ENCODE measurements at places on chromosomes 4 and X.

DNA sequence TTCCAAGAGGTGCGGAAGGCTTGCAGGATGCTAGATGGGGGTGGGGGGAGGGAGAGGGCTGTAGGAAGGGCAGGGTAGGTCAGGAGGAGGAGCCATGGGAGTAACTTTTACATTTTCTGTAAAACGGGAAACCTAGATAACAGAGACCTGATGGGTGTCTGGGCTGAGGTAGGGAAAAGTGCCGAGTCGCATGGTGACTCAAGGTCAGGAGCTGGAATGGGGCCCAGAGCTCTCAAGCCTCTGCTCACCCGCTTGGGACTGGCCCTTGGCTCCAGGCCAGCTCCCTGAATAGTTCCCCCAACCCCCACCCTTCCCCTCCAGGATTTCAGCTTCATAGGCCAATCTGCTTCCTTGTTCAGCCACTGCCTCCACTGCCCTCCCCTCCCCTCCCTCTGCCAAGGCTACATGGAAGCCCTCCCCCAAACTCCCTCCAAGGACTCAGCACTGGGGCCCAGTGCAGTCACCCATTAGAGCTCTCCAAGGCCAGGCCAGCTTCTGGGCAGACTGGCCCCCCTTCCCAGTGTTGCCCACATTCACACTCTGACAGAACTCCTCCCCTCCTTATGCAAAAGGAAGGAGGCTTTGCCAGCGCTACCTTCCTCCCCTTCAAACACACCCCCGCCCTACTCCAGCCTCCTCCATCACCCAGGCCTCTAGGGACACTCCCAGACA, 43.6 kb downstream of the TSC22D3 start:
- peak; percentile 82 for DNase-seq

DNA sequence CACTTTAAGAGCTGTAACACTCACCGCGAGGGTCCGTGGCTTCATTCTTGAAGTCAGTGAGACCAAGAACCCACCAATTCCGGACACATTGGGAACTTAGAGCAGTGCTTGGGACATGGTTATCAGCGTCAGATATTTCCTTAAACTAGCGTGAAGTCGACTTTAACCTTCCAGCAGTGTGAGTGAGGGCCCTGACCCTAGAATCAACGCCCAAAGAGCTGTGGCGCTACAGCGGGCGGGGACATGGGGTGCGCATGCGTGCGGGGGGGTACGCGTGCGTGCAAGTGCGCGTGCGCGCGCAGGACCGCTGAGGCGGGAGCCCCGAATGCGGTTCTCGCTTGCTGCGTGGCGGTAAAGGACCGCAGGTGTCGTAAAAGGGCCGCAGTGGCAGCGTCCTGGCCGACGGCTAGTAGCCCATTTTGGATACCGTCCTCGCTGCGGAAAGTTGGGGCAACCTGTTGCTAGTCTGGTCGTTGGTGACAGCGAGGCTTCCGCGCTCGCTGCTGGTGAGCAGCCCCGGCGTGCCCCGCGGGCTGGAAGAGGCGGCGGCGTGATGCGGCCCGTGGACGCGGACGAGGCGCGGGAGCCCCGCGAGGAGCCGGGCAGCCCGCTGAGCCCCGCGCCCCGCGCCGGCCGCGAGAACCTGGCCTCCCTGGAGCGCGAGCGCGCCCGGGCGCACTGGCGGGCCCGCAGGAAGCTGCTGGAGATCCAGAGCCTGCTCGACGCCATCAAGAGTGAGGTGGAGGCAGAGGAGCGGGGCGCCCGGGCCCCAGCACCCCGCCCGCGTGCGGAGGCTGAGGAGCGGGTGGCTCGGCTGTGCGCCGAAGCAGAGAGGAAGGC, 19.8 kb upstream of the S100P start:
- peak; percentile 94 for DNase-seq

- DNase-seq: peak; percentile 42
Measured at GRCh38 chr4:120843849-120844527, 78.5 kb downstream of the PRDM5 start.

DNA sequence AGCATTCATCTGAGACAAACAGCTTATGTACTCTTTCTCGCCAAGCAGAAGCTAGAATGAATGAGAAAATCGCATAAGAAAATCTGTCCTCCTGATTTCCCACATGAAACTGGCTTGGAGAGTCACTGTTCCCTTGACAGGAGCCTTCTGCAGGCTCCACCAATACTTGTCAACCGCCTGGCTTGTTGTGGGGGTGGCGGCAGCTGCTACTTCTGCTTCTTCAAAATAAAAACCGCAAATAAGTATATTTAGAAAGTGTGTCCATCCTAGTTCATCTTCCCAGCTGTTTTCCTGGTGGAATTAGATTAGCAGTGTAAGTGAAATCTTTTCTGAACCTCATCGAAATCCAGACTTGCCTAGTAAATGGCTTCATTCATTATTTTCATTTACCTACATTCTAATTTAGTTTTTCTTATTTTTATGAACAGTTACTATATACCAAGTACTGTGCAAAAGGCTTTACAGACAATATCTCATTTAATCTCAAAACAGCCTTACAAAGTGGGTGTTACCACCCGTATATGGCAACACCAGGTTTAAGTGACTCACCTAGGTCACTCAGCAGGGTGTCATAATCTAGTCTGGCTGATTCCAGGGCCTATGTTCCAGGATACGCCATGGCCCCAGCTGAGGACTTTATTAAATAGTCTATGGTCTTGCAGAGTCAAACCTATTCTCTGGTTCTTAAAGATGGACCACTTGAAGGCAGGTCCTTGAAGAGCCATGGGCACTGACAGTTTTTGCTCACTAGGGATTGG, 104.6 kb upstream of the IGFBP7 start:
- no peak for DNase-seq

DNA sequence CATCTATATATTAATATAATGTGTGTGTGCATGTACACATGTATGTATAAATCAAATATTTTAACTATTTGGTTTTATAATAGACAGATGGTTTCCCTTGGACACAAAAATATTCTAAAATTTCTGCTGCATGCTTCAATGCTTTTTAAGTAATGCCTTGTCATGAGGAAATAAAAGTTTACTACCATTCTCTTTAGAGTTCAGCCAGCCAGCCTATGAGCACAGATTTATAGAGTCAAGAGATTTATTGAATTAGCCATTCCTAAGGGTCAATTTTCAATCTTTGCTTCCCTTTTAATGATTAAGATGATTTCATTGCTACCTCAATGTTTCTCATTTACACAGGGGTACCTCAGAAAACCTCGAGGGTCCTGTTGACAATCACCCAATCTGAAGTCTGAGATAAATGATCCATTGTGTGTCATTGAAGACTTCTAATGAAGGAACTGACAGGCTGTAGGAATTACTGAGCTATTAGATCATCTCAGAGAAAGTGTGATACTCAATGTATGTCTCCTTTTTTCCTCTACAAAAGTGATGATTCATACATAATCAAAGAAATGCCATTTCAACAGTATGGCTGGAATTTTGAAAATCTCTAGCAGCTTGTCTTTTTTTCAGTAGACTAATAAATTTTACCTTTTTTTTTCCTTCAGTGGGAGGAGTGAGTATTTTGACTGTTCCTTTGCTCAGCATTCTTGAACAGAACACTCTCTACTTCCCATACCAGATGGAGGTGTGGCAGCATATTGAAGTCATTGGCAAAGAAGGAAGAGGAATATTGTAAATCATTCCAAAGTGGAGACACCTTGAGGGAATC, 222.6 kb upstream of the PCDH18 start:
- no peak for DNase-seq

GRCh38 chr4:4507923-4508322, 33.9 kb downstream of the STX18 start:
- no peak for DNase-seq

- DNase-seq: no peak
Measured at GRCh38 chr4:73421708-73422457, 14.1 kb upstream of the AFP start.

DNA sequence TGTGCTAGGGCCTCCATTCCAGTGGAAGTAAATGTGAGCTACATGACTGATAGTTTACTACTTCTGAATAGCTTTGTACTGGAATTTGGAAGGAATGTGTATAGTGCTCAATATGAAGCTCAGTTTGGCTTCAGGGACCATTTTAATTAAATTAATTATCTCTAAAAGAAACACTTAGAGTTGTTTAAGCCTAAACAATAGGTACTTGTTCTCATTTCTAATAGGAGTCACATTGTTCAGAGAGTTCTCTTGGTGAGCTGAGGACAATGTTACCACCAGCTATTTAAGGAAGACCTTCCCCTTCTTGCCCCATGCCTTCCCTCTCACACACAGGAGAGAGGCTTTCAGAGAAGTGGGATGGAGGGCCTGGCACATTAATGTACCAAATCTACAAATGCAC, 78.3 kb downstream of the CHIC2 start:
- no peak for DNase-seq

GRCh38 chrX:103536071-103536470, 16.8 kb upstream of the RAB40A start:
- DNase-seq: no peak

GRCh38 chrX:39212456-39212855, 411.2 kb downstream of the MID1IP1 start:
- DNase-seq: no peak

DNA sequence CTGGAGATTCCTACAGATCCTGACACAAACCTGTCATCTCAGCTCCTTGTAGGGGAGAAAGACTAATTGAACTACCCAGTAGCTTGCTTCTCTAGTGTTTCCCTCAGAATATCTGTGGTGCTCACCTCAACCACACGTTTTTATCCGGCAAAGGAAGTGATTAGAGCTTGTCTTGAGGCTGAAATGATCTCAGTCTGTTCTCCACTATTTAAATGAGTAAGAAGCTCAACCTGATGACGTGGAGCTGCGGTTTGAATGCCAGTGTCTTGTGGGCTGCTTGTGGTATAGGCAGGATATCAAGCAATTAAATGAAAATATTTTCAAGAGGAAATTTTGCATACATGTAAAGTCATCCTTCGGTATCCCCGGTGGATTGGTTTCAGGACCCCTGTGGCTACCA, 270.2 kb downstream of the TLL1 start:
- DNase-seq: no peak

DNA sequence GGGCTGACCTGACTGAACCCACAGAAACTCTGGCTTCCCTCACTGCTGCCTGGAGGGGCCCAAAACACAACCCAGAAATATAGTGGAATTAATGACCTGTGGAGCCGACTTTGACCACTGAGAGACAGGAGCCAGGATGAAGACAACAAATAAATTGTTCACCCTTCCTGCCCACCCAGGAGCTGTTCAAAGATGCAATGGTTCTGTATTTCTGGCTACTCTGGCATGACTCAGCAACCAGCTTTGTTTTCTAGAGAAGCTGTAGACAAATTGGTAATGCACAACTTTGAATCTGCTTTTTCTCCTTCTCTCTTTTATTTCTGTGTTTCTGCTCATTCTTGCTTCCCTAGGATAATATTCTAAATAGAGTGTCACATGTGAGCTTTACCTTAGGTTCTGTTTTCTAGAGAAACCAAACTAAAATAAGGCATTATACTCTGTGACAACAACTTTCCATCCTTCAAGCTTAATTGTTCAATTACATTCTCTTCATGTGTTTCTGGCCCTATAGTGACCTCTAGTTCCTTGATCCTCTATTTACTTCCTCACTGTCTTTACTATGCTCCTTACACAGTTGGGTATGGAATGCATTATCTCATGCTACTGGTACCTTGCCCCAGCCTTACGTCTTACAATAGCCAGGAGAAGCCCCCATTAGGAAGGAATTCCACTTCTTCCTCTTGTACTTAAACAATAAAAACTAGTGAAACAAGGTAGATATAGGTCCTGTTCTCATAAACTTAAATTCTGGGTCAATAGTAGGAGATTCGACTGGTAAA, 6.5 kb upstream of the PRKG2 start:
- no peak for DNase-seq

DNA sequence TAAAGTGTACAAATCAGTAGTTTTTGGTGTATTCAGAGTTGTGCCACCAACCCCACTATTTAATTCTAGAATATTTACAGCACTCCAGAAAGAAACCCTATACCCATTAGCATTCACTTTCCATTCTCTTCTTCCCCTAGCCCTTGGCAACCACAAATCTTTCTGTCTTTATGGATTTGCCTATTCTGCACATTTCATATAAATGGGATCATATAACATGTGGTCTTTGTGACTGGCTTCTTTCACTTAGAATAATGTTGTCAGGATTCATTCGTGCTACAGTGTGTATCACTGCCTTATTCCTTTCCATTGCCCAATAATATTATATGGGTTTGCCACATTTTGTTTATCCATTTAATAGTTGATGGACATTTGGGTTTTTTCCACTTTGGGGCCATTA, 32.2 kb downstream of the SGMS2 start:
- DNase-seq: no peak

- DNase-seq: peak; percentile 5
Measured at GRCh38 chr4:147586637-147587036, 30.6 kb upstream of the TMEM184C start.

DNA sequence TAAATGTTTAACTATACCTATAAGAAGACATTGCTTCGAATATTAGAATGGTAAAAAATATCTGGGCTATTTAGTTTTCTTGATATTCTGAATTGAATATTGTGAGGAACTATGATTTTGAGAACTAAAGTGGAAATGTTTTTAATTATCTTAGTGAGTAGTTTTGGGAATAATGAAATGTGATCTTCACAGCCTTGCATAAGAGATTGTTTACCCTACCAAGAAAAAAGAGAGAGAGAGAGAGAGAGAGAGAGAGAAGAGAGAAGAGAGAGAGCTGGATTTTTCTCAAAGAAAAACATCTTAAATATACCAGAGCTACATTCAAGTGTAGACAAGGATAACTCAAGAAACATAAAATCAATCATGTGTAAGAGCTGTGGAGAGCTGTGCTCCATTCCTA, 148.7 kb upstream of the MAD2L1 start:
- no peak for DNase-seq

GRCh38 chr4:82138374-82138773, 235.4 kb downstream of the HNRNPD start:
- DNase-seq: no peak

- DNase-seq: peak; percentile 33
Measured at GRCh38 chr4:182205306-182205705, 37.9 kb upstream of the TENM3 start.

DNA sequence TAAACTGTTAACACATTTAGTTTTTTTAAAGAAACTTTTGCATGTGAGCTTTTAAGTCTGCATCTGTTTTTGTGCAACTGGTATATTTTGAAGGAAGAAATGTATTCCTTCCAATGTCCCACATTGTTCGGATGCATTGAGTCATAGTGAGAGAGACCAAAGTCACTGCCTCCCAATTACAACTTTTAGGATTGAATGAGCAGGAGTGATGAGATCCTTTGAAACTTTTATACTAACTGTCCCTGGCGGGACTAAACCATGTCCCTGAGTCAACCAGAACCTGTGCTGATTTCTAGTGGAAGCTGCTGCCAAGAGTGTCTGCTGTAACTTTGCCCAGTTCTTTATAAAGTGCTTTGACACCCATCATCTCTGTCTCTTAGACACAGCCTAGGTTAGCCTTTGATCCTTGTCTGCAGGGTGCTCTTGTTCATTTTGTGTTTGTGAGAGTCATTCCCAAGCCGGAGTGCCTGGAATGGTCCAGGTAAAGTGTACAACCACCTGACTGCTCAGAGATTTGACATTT, 122.7 kb downstream of the ZNF518B start:
- no peak for DNase-seq

- no peak for DNase-seq
Measured at GRCh38 chr4:94595013-94595412, 143.3 kb downstream of the PDLIM5 start.

- DNase-seq: no peak
Measured at GRCh38 chrX:40550066-40550465, 30.7 kb upstream of the ATP6AP2 start.
